ENCODE measurements at places on chromosomes 2 and 18.

- no peak for DNase-seq
These were observed 6.1 kb downstream of the ADCY3 start for GRCh38 chr2:24913911-24914310.

DNA sequence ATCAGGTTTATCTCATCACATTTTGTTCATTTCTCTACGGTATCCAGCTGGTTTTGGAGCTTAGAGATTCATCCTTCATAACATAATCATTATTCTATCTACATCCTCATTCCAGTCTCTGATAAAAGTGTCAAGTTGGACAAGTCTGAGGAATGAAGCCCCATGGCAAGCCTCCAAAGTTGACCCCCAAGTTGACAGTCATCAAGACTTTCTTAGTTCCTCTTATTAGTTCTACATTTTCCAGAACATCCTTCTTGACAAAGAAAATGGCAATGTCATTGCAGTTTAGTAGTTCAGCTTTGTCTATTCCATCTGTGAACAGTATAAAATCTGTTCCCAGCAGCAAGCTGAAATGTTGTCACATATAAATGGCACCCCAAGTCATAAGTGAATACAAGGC lies 4.5 kb upstream of the TMSB10 start:
- no peak for DNase-seq

- no peak for DNase-seq
These were observed 254.8 kb downstream of the KCNS3 start for GRCh38 chr2:18133310-18133709.

GRCh38 chr2:25655316-25655715 lies 18.1 kb downstream of the DTNB start:
- DNase-seq, result no peak

DNA sequence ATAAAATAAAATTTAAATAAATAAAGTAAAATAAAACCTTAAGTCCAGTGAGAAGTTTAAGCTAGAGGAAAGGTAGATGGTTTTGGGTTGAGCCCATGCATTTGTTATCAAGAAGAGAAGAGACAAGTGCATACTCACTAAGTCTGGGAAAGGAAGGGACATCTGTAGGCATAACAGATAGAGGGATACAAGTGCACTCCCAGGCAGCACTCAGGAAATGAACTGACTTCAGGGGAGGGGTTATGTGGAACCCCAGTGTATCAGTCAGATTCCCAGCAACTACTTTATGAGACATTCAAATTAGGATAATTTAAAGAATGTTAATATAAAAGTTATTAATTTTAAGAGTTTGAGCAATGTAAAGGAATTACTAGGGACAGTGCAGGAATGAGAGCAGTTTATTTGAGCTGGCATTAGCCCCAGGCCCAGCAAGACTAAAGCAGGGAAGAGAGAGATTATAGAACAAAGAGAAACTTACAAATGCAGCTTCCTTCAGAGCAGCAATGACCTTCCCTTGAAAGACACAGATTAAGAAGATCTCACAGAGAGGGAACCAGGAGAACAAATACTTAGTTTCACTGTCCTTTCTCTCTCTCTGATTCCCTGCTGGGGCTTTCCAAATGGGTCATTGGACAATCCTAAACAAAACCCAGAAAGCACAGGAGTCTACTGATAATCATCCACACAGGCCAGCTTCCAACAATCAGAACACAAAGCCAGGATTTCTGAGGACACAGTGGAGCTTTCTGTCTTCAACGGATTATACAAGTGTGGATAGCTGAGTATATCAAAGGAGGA lies 109.7 kb downstream of the ERBB4 start:
- no peak for DNase-seq

GRCh38 chr2:14779252-14779651 lies 146.7 kb downstream of the LRATD1 start:
- no peak for DNase-seq

GRCh38 chr2:10894264-10894935 lies 17.3 kb upstream of the KCNF1 start:
- no peak for DNase-seq

GRCh38 chr2:6181926-6182325 lies 489.7 kb downstream of the SOX11 start:
- no peak for DNase-seq

DNA sequence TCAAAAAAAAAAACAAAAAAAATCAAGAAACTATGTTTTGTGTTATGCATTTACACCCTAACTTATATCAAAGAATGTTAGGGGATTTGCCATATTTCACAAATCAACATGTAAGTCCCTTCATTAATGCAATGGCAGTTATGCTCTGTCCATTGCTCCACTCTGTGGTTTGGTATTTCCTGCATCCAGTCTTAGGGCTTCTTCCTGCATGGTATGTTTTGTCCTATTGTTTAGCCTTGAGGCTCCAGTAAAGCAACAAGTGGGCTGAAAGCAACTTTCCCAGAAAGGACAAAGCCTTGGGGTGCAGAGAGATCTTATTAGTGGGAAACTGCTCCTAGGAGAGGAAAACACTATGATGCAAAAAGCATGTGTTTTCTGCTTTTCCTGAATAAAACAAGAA lies 474.1 kb downstream of the IRS1 start:
- no peak for DNase-seq

GRCh38 chr2:126253669-126254068 lies 402.3 kb upstream of the GYPC start:
- DNase-seq, result no peak

- DNase-seq, result no peak
These were observed 491.2 kb upstream of the HS6ST1 start for GRCh38 chr2:128809880-128810279.

GRCh38 chr2:20400306-20400705 lies 46.6 kb upstream of the RHOB start:
- no peak for DNase-seq

GRCh38 chr2:20509301-20509769 lies 62.5 kb downstream of the RHOB start:
- no peak for DNase-seq

DNA sequence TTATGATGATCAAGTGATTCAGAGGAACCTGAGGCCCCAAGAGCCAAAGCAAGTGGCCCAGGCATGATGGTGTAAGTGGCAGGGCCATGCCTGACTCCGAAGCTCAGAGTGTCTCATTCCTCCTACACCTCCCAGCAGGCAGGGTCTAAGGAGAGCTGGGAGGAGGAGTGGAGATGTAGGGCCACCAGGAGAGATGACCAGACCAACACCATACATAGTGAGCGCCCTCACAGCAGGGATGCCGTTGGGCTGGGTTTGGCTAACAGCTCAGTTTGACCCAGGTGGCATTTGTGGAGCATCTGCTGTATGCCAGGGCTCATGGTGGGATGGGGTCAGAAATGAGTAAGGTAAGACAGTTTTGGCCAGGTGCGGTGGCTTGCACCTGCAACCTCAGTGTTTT lies 80.7 kb downstream of the MARCO start:
- DNase-seq, result no peak

- peak; percentile 20 for DNase-seq
These were observed 46.2 kb upstream of the NABP1 start for GRCh38 chr2:191631754-191632153.

DNA sequence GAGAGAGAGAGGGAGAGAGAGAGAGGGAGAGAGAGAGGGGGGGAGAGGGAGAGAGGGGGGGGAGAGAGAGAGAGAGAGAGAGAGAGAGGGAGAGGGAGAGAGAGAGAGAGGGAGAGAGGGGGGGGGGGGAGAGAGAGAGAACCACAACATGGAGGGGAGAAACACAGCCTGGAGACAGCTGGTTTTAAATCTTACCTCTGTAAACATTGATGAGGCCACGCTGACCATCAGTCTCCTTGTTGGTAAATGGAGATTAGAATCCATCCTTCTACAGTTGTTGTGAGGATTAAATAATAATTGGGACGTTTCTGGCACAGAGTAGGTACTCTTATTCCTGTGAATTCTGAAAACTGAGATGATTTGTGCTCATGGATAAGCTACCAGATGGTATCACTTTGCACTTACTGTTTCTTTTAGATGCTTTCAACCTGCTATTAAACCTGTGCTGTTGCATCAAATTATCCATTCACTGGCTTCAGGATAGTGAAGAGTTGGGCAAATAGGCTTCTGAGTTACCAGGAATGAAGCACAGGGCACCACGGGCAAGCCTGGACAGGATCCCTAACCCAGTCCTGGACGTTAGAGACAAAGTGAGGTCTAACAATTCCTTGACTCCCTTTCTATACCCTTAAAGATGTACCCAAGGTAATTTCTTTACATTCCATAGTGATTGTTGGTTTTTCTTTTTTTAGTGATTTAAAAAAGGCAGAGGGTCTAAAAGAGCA lies 318.1 kb downstream of the ZNF521 start:
- DNase-seq, result no peak

DNA sequence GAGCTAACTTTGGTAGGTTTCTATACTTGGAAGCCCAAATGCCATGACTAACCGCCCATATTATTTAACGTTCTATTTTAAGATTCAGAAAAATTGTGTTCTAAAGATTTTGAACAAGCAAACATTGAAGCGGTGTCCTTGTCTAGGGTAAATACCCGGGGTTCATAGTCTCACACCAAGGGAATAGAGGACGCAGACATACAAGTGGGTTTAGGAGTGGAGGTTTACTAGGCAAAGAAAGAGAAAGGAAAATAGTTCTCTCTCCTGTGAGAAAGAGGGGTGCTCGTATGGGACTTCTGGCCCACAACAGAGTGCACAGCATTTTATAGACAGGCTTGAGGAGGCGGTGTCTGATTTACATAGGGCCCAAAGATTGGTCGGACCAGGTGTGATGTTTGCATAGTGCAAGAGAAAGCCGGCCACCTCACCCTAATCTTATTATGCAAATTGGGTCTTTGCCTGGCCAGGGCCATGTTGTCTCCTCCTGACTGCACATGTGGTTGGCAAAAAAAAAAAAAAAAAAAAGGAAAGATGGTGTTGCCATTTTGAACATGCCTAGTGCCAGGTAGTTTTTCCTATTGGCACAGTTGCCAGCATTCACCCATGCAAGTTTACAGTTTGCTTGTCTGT lies 1062.6 kb downstream of the LRP1B start:
- no peak for DNase-seq

GRCh38 chr2:63737081-63737751 lies 104.5 kb upstream of the UGP2 start:
- no peak for DNase-seq

DNA sequence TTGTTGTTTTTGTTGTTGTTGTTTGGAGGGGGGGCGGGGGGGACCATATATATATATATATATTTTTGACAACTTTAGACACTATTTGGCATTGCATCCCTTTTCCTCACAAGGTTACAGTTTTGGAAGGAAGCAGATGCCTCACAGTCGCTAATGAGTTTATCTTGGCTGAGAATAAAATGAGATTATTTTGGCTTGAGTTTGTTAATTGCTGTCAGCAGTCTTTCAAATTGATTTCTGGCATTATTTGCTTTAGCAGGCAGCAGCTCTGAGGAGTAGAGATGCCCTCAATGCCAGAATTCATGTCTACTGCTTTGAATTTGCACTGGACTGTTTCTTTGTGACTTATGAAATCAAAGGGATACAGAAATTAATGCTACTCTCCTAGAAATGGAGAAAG lies 595.2 kb upstream of the HNMT start:
- DNase-seq, result no peak

- DNase-seq, result no peak
These were observed 15.0 kb upstream of the TANC1 start for GRCh38 chr2:158953454-158953853.

- DNase-seq, result no peak
These were observed 75.8 kb downstream of the ASAP2 start for GRCh38 chr2:9282128-9283112.

DNA sequence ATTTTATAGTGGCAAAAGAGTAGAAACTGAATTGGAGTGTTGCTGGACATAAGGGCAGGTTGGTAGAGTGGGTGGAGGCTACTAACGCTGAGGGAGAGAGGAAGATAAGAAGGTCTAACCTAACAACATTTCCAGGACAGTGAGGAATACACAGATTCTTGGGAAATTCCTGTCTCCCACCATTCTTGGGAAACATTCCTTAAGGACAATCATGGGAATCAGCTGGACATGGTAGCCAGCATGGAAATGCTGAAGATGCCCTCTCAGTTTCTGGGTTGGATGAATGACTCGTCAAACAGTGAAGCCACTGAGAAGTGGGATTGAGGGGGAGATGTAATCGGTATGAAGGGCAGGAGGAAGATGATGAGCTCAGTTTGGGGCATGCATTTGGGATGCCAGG lies 265.4 kb downstream of the AFF3 start:
- no peak for DNase-seq

DNA sequence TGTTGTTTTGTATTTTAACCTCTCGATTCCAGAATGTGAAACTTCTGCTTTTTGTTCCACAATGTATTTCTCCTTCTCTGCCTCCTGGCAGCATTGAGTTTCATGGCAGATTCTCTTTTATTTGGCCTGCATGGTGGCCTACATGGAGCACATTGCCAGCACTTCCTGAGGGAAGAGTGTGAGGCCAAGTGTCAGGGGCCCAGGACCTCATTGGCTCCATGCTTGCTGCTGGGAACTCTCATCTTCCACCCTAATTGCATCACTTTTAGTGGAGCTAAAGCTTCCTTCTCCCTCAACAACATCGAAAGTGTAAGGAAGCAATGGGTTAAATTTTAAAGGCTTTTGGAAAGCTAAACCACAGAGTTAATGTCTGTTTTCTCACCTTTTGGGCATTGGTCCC lies 9.5 kb downstream of the TRIB2 start:
- DNase-seq, result no peak

- DNase-seq, result no peak
These were observed 243.4 kb downstream of the TGIF1 start for GRCh38 chr18:3693410-3693809.

GRCh38 chr2:135225781-135226180 lies 173.7 kb downstream of the RAB3GAP1 start:
- no peak for DNase-seq
